ENCODE measurements at places on chromosomes 7 and 10.

DNA sequence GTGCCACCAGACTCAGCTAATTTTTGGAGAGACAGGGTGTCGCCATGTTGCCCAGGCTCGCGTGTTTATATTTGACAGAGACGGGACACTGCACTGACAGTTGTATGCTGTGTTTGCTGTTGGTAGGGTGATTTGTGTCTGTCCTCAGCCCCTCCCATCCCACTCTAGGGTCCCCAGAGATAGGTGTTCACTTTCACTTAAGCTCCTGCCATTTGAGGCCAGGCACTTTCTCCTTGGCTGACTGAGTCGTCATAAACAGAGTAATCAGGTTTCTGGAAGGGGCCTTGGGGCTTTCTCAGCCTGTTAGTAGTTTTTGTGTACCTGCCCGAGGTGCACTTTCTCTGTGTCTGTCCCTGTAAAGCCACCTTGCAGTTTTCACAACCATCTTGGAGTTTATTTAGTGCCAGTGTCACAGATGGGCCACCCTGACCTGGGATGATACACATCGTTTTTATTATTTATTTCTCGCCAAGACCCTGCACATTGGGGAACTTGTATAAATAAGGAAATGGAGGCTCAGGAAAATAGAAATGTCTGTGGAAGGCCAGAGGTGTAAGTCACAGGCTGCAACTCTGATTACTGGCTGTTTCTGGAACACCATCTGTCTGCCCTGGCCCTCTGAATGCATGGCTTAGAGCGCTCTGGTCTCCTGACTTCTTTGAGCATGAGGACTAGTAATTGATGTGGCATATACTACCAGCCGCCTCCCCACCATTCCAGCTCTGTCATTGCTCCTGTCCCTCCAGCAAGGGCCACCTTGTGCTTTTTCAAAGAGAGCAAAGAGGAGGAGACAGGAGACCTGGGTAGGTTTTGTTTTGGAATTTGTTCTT, 81.9 kb upstream of the PDCD4 start:
- no peak for DNase-seq

- DNase-seq: no peak
Measured at GRCh38 chr10:114363745-114364454, 40.4 kb downstream of the AFAP1L2 start.

- no peak for DNase-seq
Measured at GRCh38 chr10:69089638-69090599, 2.0 kb downstream of the SRGN start.

DNA sequence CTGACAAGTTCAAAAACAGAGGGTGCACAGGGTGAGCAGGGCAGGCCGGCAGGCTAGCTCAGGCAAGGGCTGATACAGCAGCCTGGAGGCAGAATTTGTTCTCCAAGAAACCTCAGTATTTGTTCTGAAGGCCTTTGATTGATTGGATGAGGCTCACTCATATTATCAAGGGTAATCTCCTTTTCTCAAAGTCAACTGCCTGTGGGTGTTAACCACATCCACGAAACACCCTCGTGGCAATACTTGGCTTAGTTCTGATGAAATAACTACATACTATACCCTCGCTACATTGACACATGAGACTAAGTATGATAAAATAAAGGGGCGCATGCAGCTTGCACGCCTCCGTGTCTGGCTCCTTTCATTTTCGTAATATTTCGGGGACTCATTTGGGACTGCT, 4.4 kb upstream of the PPP2R2D start:
- no peak for DNase-seq

- DNase-seq: peak; percentile 19
Measured at GRCh38 chr7:18257711-18258110, 230.1 kb upstream of the PRPS1L1 start.

- peak; percentile 69 for DNase-seq
Measured at GRCh38 chr10:74189999-74190421, 39.0 kb downstream of the ADK start.

- DNase-seq: no peak
Measured at GRCh38 chr10:94085766-94086437, 92.2 kb downstream of the PLCE1 start.

- peak; percentile 43 for DNase-seq
Measured at GRCh38 chr10:112307358-112308124, 24.3 kb downstream of the TECTB start.

GRCh38 chr7:10075866-10076265, 897.8 kb upstream of the PHF14 start:
- DNase-seq: no peak

DNA sequence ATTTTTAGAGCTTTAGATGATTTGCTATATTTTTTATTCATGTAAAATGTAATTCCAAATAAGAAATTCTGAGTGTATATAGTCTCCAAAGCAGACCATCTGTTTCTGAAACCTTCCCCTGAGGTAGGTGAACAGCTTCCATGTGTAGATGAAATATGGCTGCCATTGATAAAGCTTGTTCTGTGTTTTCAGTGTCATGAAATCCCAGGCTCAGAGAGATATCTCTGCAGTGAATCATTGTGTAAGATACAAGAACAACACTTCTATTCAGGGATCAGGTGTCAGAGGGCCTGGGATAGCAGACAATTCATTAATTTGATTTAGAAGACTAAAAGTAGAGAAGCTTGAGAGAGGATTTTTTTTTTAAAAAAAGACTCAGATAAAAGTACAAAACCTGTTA, 29.1 kb downstream of the ACTA2 start:
- no peak for DNase-seq

DNA sequence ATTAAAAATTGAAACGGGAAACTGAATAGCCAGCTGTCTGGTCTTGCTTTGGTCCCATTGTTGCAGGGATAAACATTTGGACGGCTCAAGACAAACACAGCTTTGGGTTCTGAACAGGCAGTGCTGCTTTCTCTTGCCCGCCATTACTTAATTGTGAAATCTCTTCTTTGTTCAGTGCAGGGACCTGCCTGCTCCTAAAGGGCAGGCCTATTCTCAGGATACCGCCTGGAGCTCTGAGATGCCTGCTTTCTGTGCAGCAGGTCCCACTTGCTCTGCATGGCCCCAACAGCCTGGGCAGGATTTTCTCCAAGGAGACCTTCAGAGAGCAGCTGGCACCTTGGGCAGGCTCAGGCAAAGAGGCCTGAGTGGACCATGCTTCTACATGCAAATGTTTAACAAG, 237.6 kb downstream of the KCNMA1 start:
- DNase-seq: no peak

- peak; percentile 75 for DNase-seq
Measured at GRCh38 chr10:31034098-31034909, 2.6 kb upstream of the ZNF438 start.

DNA sequence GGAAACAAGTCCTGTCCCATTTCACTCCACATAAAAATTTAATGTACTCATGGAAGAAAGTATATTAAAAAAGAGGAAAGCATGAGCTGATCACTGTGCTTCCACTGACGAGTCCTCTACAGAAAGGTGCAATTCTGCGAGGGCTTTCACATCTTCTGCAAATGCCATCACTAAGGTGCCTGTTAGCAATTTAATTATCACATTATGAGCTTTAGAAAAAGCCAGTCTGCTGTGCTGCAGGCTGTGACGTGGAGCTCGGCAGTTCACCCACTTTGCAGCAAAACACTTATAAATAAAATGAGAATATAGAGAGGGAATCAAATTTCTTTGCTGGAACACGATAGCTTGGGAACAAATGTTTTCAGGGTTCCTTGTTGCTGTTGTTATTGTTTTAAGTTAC, 22.5 kb upstream of the NEUROD6 start:
- DNase-seq: no peak

- no peak for DNase-seq
Measured at GRCh38 chr7:158529181-158530096, 58.2 kb downstream of the PTPRN2 start.

GRCh38 chr7:7793921-7794320, 75.5 kb upstream of the RPA3 start:
- DNase-seq: no peak

DNA sequence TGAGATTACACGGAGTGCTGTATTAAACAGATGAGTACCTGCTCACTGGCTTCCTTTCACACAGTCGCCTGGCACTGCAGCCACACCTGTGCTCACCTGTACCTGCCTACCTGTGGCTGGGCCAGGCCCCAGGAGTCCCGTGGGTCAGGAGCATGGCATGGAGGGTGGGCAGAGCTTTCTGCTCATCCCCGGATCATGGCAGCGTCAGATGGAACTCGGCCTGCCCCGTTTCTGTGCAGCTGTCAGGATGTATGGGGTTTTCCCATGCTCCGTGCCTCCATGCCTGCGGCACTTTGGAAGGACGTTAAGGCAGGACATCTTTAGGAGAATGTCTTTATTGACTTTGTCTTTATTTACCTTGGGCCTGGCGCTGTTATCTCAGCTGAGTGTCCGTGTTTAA, 112.2 kb downstream of the MGMT start:
- DNase-seq: no peak

- DNase-seq: no peak
Measured at GRCh38 chr10:107671960-107672359, 507.5 kb upstream of the SORCS1 start.

- peak; percentile 80 for DNase-seq
Measured at GRCh38 chr10:77578583-77579227, 58.9 kb downstream of the KCNMA1 start.

DNA sequence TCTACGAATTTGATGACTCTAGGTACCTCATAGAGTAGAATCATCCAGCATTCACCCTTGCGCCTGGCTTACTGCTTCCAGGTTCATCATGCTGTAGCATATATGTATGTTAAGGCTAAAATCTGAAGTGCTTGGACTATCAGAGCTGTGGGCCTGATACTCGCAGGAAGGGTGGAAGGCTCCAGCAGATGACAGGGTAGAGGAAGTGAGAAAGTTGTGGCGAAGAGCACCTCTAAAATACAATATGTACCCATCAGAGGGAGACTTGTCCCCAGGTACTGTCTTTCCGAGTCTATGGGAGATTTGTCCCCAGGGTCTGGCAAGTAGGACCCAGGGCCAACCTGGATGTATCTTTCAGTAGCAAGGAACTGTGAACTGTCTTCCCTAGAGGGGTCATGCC, 48.1 kb upstream of the PLEKHA1 start:
- no peak for DNase-seq

GRCh38 chr10:116105264-116105663, 167.7 kb downstream of the GFRA1 start:
- DNase-seq: no peak

GRCh38 chr7:93751421-93751820, 139.1 kb downstream of the TFPI2 start:
- DNase-seq: peak; percentile 2

- DNase-seq: no peak
Measured at GRCh38 chr7:41207141-41207540, 495.7 kb downstream of the INHBA start.

- peak; percentile 87 for DNase-seq
Measured at GRCh38 chr10:3248526-3249306, 76.1 kb upstream of the PITRM1 start.

DNA sequence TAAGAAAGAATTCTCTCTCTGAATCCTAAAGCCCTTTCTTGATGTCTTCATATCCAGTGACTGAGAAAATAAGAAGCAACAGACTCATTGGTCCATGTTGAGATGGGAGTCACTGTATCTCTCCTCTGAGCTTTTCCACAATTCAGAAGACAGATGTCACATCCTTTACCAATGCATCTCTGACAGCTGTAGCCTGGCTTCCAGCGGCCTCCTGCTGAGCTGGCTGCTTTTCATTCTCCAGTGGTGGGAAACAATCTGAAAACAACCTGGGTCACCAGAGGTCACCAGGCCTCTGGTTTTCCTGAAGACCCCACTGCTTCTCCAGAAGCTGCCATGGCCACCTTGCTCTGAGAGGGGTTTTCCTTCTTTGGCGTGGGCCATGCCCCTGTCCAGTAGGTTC, 18.3 kb upstream of the RPA3 start:
- no peak for DNase-seq

DNA sequence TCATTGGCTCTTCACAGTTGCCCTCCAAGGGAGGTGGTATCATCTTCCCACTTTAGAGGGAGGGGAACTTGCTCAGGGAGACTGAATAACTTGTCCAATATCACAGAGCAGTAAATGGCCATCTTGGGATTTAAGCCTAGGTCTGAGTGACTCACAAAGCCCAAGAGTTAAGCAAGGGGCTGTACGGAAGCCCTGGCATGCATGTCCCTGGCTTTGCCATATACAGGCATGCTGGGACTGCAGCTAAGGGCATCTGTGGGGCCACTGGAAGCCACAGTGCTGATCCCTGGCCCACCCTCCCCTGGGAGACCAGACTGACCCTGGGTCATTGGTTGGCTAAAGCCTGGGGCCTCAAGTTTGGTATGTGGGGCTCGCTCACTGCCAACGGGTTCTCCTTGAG, 3.1 kb downstream of the VSIR start:
- DNase-seq: no peak

- no peak for DNase-seq
Measured at GRCh38 chr7:150631084-150631826, 930 bp downstream of the GIMAP6 start.

DNA sequence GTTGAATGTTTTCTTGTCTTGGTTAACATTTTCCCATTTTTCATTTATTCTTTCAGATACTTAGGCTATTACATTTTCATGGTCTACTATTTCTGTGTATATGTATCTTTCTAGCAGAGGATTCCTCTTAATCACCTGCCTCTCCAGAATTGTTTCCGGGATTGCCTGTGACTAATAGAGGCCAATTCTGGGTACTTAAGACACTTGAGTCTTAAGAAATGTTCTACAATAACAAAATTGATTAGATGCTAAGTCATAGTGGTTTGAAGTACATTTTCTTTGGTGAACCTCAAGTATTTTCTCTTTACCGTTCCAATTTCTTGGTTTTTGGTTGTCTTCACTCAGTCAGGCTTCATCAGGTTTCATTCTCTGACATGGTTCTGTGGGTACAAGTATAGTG, 26.4 kb downstream of the BBS9 start:
- peak; percentile 57 for DNase-seq

GRCh38 chr7:108561047-108561619, 8.4 kb downstream of the THAP5 start:
- no peak for DNase-seq

GRCh38 chr10:69397972-69398371, 18.7 kb downstream of the TACR2 start:
- no peak for DNase-seq

GRCh38 chr7:150450491-150451001, at the start of gene GIMAP8:
GIMAP8 (plus strand) TSS chr7:150450630; CDS start chr7:150466699, 16,069 bp downstream.
- no peak for DNase-seq

DNA sequence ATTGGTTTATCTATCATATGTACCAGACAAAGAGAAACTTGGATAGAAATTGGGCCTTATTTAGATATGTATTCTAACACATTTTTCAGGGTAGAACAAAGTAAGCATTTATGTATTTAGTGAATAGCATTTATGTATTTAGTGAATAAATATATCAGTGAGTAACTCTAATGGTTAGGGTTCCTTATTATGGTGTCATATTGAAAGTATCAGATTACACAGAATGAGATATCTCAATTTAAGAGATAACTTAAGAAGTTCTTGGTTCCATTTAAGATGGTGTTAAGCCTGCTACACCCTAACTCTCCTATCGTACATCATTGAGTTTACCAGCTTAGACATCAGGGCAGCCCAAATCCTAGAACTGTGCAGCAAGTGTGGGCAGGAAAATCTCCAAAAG, 35.9 kb upstream of the DMTF1 start:
- DNase-seq: no peak

GRCh38 chr7:45196374-45196773, 38.8 kb downstream of the RAMP3 start:
- no peak for DNase-seq

Measured in Daoy (cell line).